ENCODE measurements at places on chromosomes 11 and 22.

DNA sequence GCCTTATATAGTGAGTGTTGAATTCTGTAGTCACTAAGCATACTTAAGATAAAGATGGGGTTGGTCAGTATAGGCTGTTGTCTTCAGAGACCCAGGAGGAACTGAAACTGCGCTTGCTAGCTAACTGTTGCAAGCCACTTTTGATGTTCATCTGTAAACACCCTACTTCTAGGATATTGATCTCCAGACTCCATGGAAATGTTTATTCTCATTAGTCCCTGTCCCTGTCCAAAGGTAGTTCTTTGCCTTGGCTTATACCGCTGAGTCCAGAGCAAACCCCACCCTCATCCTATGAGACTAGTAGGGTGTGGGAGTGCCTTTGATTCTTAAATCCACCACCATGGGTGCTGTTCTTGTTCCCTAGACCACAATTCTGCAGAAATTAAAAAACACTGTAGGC lies 36.4 kb downstream of the DEPDC5 start:
- DNase-seq: no peak

- peak; percentile 65 for DNase-seq
Observed at GRCh38 chr11:126359431-126360048, 4.1 kb downstream of the ST3GAL4 start.

DNA sequence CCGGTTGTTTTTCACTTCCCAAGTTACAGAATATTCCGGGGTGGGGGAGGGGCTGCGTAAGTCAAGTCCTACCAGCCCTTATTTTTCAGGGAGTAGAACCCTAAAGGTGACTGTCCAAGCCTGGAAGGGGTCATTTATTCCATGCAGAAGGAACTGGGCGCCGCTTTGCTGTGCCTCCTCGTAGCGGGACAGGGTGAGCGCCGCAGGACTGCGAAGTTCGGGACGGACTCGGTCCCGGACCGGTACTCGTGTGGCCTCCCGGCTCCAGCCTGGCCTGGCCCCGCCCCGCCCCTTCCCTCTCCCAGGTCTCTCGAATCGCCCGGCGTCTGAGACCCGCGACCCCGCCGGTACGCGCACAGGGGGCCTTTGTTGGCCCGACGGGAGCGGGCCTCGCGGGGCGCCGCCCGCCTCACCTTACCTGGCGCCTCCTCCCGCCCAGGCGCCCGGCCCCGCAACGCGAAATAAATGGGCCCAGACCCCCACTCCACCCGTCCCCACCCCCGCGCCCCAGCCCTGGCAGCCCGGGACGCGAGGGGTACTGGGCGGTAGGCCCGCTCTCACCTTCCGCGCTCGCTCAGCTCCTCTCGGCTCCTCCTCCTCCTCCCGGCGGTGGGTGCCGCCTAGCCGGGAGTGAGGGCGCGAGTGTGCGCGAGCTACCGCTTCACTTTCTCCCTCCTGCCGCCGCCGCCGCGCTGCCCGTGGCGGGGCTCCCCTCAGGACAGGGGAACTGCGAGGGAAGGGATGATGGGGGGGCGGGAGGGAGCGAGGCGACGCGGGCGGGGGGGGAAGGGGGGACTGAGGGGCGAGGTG lies 698 bp downstream of the PAK1 start:
- no peak for DNase-seq

- DNase-seq: no peak
Observed at GRCh38 chr11:13461291-13461690, 1.7 kb downstream of the BTBD10 start.

- no peak for DNase-seq
Observed at GRCh38 chr11:102293873-102294601, 23.2 kb upstream of the BIRC3 start.

DNA sequence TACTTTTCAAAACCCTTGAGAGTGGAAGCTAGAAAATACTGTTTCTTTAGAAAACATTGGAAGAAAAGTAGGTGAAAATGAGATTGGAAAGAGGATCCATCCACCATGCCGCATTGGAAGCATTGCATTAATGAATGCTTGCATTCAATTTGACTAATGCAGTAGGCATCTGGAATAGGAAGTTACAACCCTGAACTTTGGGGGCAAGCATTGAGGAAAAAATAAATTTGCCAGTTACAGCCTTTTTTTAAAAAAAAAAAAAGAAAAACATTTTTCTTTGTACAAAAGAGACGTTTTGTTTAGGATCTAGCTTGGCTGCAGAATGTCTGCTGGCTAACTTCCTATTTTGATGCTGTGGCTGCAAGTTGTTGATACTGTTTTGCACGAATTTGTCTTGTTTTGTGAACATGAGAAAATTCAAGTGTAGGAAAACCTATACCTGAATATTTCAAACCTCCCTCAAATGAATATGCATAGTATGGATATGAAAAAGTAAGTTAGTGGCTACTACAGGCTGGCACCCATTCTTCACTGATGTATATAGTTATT lies 28.1 kb downstream of the RTN3 start:
- no peak for DNase-seq

- no peak for DNase-seq
Observed at GRCh38 chr11:70468256-70469195, 70.2 kb downstream of the CTTN start.

DNA sequence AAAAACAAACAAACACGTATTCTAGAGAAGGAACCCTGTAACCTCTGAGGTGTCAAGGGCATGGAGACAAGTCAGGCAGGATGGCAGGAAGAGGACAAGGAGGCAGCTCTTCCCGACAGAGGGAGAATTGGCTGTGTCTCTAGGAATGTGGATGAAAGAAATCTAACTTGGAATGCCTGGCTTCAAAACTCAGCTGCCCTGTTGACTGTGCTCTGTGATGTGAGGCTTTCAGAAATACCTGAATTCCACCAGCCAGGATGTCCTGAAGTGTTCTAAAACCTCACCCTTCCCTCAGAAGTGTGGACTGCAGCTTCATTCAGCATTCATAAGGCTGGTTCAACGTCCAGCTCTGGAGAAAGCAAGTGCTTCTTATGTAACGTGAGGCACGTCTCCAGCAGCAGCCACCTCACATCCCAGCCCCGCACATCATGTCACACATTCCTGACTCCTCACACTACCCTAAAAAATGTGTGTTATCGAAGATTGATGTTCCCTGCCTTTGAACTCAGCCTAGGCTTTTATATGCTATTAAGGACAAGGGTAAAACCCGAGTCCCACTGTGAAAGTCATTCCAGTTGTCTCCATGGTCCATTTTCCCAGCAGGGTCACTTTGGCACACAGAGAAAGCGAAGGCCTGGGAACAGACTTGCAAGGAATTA lies 398.9 kb downstream of the ETS1 start:
- no peak for DNase-seq

DNA sequence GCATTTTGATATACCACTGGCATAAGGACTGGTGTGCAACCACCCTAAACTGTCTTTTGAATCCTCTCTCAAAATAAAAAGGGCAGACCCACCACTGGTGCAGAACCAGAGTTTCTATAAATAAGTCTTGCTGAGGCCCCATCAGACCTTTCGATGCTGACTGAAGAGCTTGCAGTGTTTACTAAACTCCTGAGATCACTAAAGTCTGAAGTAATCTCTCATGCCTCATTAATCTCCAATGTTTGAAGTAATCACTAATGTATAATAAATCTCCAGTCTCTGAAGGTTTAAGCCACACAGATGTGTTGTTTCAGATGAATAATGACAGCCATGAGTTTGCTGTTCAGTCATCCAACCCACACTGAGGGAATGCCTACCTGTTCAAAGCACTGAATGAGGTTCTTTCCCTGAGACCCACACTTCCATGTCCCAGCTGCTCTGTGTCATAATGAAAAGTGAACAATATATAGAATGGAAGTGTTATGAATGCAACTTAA lies 50.6 kb upstream of the DEUP1 start:
- DNase-seq: no peak

- no peak for DNase-seq
Observed at GRCh38 chr22:38456841-38457699, 2.1 kb upstream of the KCNJ4 start.

Measured in anterior cingulate cortex (tissue), 58 donors.